Suppressor macrophage treated with lipopolysaccharide for 1 hour (primary cell): ENCODE measurements at places on chromosomes 11 and 22.

- peak; percentile 36 for DNase-seq
These were observed 119.3 kb downstream of the ABTB2 start for GRCh38 chr11:34238533-34238932.

DNA sequence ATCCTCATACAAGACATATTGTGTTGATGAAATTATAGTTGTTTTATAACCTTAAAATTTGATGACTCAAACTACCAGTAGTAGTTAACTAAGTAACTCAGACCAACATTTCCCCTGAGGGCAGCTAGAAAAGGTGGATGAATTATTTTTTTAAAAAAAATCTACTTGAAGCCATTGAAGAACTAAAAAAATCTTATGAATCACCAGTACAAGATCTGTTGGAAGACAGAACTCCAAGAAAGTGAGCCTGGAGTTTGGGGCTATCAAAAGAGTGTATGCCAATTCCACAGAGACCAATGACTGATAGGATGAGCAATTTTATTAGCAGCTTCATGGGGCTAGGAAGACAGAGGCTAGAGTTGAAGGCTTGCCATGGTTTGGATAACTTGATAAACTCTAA lies 72.4 kb downstream of the CYP2R1 start:
- DNase-seq: no peak

- DNase-seq: no peak
These were observed 78.8 kb downstream of the CTTN start for GRCh38 chr11:70477176-70477575.

DNA sequence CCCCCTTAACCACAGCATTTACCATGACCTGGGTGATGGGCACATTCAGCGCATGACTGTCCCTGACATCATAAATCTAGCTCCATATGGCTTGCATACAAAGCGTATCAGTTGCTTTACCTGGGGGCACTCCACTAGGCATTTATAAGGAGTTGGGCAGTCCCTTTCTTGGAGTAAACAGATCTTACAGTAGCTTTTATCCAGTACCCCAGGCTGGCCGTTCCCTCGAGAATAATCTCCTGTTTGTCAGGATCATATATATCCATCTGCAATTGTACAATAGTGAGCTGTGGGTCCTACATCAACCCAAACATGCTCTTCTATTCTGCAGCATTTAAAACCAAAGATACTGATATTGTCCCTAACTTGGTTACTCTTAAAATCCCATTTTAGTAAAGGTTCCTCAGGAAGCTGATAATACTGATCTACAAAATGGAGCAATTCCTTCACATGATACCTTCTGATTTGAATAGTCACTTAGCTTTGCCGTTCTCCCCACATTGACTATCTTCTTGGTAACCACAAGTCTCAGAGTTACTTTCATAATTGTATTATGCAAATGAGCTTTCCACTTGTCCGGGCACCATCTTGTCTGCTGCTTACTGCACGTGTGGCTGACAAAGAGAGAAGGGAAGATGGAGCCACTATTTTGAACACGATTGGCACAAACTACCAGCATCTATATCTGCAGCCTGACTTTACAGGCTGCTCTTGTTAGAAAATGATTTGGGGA lies 205.0 kb downstream of the CWF19L2 start:
- no peak for DNase-seq

DNA sequence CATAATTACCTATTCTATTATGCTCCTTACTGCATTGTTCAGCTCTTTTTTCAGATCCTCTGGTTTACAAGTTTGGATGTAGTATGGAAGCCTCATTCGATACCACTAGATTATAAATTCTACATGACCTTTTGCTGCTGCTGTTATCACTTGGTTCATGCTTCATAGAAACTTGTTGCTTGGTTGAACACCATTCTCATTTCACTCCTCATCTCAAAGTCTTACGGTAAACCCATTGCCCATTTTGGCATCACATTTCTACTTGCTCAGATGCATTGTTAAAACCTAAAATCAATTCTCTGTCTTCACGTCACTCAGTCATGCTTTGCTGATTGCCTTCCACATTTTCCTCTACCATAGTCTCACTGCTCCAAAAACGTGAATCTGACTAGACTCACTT lies 155.5 kb upstream of the DDI1 start:
- no peak for DNase-seq

GRCh38 chr11:79189055-79189454 lies 251.8 kb downstream of the TENM4 start:
- peak; percentile 30 for DNase-seq

- DNase-seq: no peak
These were observed 798.0 kb downstream of the NTM start for GRCh38 chr11:132168344-132168981.

DNA sequence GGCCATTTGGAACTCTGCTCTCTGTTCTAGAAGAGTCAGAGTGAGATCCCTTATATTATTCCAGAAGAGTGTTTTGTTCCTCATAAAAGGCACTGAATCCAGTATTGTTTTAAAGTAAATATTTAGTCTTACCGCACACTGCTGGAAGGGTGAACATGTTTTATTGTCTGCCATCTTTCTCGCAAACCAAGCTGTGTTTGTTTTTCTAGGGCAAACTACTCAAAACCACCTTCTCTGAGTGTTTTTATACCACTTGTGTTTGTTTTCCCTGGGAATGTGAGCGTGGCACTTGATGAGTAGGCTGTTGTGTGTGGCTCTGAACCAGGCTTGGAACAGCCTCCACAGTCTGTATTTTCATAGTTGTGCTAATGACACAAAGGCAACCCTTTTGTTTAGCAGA lies 89.8 kb downstream of the DBX1 start:
- DNase-seq: no peak

GRCh38 chr11:118318124-118318523 lies 13.6 kb downstream of the CD3E start:
- no peak for DNase-seq

DNA sequence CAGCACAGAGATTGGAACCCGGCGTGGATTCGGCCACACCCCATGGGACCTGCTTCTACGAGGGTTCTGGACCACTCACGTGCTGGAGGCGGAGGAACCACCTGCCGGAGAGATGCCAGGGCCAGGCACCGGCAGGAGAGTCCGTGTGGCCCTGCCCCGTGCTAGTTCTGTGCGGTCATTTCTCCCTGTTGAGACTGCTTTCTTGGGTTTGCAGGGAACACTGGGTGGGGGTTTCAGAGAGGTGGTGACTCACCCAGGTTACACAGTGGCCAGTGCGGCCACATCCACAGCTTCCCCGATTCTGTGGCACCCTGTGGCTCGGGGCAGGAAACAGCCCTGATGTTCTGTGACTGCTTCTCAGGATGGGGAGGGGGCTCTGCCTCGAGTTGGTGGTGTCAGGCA lies 3.6 kb upstream of the PHLDA2 start:
- peak; percentile 86 for DNase-seq

GRCh38 chr11:47104261-47104950 lies 72.3 kb downstream of the ARFGAP2 start:
- DNase-seq: peak; percentile 31

GRCh38 chr22:46462726-46463371 lies 74.6 kb downstream of the CELSR1 start:
- peak; percentile 30 for DNase-seq

- no peak for DNase-seq
These were observed 77.0 kb downstream of the RAB38 start for GRCh38 chr11:88098289-88098688.

- no peak for DNase-seq
These were observed 309.7 kb upstream of the PLET1 start for GRCh38 chr11:112570333-112570732.

DNA sequence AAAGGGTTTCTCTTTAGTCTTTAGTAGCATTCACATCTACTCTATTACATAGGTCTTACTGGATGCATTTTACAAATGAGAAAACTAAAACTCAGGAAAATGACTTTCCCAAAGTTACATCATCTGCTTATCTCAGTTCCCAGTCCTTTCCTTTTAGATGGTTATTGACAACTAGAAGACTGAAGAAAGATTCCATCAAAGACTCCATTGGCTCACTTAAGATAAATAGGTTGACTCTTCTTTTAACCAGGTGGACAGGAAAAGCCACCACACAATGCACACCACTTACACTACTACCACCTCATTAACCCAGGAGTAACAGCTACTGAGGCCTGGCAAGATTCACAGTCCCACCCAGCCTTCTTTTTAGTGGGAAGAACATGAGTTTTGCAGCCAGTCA lies 123.6 kb downstream of the TRIM44 start:
- no peak for DNase-seq

GRCh38 chr11:102223859-102224258 lies 93.4 kb upstream of the BIRC3 start:
- DNase-seq: no peak

DNA sequence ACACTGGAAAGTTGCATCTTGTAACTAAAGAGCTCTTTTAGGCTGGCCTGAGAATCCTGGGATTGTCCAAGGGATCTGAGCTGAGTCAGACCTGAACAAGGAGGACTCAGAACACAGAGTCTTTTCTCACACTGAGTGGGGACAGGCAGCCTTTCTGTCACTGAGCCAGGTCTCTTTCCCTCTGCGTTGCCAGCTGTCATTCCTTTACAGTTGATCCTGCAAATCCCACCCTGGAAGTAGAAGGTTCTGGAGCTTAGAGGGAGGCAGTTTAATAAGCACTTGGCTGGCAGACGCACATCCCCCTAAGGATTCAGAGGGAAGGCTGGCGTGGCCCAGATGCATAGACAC lies 76.3 kb upstream of the SUSD2 start:
- DNase-seq: no peak

GRCh38 chr22:41021061-41021612 lies 70.0 kb downstream of the RBX1 start:
- DNase-seq: no peak

- DNase-seq: no peak
These were observed 623.6 kb downstream of the BRD1 start for GRCh38 chr22:49203859-49204598.

DNA sequence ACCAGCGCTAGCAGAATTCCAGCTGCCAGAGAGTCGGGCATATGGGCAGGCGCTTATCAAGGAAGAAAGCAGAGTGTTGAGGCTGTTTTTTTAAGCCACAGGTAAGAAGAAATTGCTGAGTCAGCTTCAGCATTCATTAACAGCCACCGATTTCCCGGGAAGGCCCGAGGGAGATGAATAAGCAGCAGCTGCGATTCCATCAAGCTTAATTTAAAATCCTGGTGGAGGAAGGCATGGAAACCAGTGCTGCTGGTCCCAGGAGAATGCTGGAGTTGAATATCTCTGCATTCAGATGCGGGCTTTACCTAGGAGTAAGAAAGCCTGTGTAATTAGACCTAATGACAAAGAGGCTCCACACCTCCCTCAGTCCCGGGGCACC lies 168.8 kb downstream of the BRD1 start:
- no peak for DNase-seq

GRCh38 chr22:44693756-44694155 lies 8.2 kb upstream of the PRR5 start:
- no peak for DNase-seq
